ENCODE measurements at places on chromosomes 2 and 18.
A peak's percentile ranks its signal among the peaks of the same experiment; 100 is the strongest.

- peak; percentile 22 for DNase-seq
These were observed 55.6 kb downstream of the BIN1 start for GRCh38 chr2:127051116-127052056.

GRCh38 chr2:82790206-82791021 lies 1668.7 kb downstream of the SUCLG1 start:
- DNase-seq: peak; percentile 97

GRCh38 chr18:47206945-47207637 lies 30.9 kb upstream of the IER3IP1 start:
- no peak for DNase-seq

- no peak for DNase-seq
These were observed 12.7 kb downstream of the NEU4 start for GRCh38 chr2:241821460-241822263.

GRCh38 chr2:121242175-121242875 lies 42.7 kb downstream of the TFCP2L1 start:
- DNase-seq: no peak

- peak; percentile 23 for DNase-seq
These were observed 2010.0 kb upstream of the PIK3C3 start for GRCh38 chr18:39945076-39945475.

DNA sequence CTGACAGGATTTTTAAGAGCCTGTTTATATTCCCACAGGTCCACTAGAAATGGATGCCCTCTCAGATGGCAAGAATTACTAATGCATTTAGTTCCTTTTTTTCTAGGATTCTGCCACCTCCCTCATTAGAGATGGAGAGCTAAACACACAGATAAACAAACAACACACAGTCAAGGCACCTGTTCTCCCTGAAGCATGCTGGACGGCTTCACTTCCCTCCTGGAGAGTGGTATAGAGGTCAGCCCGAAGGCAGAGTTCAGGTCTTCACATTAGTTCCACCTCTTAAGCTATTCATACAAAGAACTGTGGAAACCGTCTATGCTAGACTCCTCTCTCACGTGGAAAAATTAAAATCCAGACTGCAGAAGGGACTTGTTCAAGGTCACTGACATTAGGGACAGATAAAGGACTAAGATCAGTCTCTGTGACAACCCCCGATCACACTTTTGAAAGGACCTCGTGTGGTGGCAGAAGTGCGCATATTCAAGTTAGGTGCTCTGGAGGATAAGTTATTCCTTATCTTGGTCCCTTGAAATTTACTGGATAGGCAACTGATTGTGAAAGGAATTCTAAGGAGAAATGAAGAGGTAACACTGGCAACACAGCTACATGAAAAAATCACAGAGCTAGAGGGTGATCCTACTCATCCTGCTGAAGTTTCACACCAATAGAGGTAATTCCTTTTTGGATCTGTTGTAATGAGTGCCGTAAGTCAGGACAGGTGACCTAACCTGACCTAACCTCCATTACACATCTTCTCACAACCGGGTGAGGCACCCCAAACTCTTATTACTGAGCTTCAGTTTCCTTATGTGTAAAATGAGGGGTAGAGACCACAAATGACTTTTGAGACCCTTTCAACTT lies 75.1 kb downstream of the SPRED2 start:
- peak; percentile 49 for DNase-seq

- DNase-seq: no peak
These were observed 1406.1 kb upstream of the NXPH2 start for GRCh38 chr2:140186313-140186712.

DNA sequence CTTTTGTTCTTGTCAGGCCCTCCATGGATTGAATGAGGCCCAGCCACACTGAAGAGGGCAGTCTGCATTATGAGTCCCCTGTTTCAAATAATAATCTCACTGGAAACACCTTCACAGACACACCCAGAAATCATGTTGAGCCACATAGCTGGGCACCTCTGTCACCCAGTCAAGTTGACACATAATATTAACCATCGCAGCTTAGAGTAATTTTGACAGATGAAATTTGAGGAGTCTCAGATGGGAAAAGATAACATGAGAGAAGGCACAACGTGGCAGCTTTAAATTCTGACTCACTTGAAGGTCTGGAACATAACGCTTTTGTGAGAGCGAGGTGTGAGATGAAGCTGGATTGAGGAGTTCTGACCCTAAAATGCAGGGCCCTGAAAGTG lies 70.9 kb upstream of the TMEM87B start:
- DNase-seq: no peak

DNA sequence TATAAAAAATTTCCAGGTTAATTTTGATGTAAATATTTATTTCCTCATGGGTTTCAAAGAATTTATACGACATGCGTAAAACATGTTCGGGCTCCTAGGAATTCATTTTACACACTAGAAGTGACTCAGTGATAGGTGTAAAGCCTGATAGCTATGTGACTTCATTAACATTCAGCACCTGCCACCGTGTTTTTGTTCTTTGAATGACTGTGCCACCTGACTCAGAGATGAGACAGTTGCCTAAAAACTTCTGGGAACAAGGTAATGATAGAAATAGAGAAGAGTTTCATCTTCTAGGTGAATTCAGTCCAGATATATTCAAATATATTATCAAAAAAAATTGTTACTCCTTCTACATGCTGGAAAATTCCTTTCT lies 10.0 kb downstream of the IL1R2 start:
- peak; percentile 42 for DNase-seq

- DNase-seq: no peak
These were observed 408.7 kb upstream of the TCF4 start for GRCh38 chr18:55996717-55997116.

- no peak for DNase-seq
These were observed 371.1 kb downstream of the TXNL1 start for GRCh38 chr18:56267334-56267733.

- DNase-seq: no peak
These were observed 98.7 kb downstream of the MYO1B start for GRCh38 chr2:191343796-191344338.

DNA sequence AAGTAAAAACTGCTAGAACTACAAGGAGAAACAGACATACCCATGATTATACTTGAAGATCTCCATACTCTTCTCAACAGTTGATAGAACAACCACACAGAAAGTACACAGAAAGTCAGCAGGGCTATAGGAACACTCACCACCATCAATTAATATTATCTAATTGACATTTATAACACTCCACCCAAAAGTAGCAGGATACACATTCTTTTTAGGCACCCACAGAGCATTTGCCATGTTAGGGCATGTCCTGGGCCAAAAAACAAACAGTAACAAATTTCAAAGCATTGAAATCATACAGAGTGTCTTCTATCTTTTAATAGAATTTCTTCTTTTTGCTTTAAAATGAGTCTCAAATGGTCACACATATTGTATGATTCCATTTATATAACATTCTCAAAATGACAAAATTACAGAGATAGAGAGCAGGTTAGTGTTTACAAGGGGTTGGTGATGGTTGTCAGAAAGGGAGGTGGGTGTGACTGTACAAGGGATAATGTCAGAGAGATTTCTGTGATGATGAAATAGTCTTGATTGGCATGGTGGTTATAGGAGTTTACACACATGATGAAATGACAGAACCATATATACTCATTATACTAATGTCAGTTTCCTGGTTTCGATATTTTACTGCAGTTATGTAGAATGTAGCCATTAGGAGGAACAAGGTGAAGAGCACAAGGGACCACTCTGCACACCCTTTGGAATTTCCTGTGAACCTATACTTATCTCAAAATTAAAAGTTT lies 82.8 kb downstream of the NCK2 start:
- no peak for DNase-seq

- DNase-seq: no peak
These were observed 9.2 kb upstream of the MAT2A start for GRCh38 chr2:85529809-85530208.

- no peak for DNase-seq
These were observed 171.2 kb downstream of the GLI2 start for GRCh38 chr2:120906914-120907313.

GRCh38 chr2:98730053-98730706 lies 752 bp downstream of the MGAT4A start:
- DNase-seq: peak; percentile 92

- DNase-seq: no peak
These were observed 39.4 kb upstream of the PKDCC start for GRCh38 chr2:42008241-42008921.

DNA sequence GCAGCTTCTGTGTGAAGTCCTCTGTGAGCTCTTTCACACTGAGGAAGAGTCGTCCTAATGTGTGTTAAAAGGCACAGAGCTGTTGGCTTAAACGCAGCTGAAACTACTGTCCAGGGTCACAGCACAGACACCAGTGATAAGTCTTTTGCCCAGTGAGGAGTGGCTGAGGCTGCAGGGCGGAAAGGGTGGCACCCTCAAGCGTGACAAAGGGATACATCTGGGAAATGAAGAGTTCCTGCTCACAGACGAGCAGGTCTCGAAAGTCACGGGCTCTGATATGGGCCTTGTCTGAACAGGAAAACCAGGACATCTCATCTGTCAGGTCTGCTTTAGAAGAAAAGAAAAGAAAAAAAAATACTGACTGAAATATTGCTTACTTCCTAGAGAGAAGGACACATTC lies 36.5 kb downstream of the TGIF1 start:
- DNase-seq: no peak

GRCh38 chr2:20454036-20454981 lies 7.4 kb downstream of the RHOB start:
- DNase-seq: no peak

DNA sequence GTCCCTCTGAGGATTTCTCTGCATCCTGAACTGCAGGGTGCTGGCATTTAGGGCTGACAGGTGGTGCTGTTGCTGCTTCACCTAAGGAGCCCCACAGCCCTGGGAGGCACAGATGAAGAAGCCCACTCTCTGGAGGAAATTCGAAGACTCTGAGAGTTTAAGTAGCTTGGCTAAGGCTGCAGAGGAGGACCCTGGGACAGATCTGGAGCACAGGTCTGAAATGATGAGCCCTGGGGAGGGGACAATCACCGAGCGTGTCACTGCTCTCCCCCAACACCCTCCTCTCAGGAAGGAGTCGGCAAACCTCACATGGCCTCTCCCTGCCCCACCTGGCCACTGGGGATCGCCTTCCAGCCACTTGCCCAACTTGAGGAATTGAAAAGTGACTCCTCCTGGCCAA lies 18.6 kb downstream of the CYP27C1 start:
- no peak for DNase-seq

GRCh38 chr2:178377046-178377445 lies 73.9 kb downstream of the PRKRA start:
- DNase-seq: no peak

DNA sequence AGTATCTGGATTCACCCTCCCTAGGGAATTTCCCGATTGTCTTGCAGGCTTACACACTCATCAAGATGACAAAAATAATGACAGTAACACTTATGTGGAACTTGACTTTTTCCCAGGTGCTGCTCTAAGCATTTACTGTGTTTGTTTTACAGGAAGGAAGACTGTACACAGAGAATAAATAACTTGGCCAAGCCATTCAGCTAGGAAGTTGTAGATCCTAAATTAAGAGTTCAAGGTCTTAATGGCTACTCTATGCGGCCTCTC lies 549 bp upstream of the DPP4 start:
- DNase-seq: peak; percentile 66

DNA sequence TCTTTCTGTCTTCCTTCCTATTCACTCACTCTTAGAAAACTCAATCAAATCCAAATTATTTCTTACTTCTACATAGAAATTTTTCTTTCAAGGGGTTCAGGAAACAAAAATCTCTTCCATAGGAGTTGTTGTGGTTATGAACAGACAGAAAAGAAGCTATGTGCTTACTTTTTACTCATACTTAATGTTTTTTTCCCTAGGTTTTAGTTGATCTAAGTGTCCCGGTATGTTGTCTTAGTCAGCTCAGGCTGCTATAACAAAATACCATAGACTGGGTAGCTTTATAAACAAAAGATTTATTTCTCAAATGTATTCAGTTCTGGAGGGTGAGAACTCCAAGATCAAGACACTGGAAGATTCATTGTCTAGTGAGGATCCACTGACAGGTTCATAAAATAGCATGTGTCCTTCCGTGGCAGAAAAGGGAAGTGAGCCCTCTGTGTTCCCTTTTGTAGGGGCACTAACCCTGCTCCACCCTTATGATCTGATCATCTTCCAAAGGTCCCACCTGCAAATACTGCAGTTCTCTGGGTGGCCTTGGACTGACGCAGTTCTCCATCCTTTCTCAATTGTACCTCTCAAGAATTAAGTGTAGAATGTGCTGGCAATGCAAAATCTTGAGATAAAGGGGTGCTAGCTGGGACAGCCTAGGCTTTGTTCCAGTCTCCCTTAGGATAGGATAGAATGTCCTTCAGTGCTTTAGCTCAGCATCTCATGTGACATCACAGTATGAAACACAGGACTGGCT lies 14.4 kb upstream of the VRK2 start:
- DNase-seq: no peak
